ENCODE measurements at places on chromosomes 4 and X.

GRCh38 chr4:153333874-153334273 lies 10.6 kb upstream of the MND1 start:
- DNase-seq = no peak

GRCh38 chrX:150504397-150505182 lies 63.8 kb upstream of the MTM1 start:
- no peak for DNase-seq

DNA sequence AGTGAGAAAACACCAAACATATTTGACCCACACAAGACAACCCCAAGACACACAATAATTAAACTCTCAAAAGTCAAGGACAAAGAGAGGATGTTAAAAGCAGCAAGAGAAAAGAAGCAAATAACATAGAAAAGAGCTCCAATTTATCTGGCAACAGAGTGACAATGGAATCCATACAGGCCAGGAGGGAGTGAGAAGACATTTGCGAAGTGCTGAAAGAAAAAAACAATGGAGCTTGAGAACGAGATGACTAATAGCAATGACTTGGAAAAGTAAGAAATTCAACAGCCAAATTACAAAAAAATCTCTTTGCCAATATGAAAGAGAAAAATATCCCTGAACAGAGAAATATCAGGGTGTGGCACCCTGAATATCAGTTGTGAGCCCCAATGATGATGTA lies 61.6 kb downstream of the MAD2L1 start:
- no peak for DNase-seq

- no peak for DNase-seq
Observed at GRCh38 chrX:54826598-54826997, 19.1 kb downstream of the MAGED2 start.

DNA sequence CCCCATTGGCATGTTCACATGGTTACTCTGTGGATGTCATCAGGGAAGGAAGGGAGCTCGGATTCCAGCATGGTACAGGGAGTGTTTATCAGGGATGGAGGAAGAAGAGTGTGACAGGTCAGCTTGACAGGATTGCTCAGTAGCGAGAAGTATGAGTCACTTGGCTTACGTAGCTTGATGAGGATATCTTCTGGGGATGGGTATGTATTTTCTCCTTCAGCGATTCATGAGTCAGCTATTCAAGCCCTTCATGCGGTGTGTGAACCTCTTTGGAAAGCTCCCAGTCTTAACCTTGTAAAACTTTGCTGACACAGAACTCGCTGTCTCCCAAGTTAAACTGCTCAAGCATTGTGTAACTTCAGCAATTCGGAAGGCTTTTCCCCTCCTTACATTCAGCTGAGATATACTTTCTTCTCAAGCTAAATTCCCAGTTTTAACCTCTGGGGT lies 275.4 kb downstream of the ARHGAP10 start:
- DNase-seq = no peak

- DNase-seq = no peak
Observed at GRCh38 chrX:114903618-114904017, 113.8 kb downstream of the IL13RA2 start.

DNA sequence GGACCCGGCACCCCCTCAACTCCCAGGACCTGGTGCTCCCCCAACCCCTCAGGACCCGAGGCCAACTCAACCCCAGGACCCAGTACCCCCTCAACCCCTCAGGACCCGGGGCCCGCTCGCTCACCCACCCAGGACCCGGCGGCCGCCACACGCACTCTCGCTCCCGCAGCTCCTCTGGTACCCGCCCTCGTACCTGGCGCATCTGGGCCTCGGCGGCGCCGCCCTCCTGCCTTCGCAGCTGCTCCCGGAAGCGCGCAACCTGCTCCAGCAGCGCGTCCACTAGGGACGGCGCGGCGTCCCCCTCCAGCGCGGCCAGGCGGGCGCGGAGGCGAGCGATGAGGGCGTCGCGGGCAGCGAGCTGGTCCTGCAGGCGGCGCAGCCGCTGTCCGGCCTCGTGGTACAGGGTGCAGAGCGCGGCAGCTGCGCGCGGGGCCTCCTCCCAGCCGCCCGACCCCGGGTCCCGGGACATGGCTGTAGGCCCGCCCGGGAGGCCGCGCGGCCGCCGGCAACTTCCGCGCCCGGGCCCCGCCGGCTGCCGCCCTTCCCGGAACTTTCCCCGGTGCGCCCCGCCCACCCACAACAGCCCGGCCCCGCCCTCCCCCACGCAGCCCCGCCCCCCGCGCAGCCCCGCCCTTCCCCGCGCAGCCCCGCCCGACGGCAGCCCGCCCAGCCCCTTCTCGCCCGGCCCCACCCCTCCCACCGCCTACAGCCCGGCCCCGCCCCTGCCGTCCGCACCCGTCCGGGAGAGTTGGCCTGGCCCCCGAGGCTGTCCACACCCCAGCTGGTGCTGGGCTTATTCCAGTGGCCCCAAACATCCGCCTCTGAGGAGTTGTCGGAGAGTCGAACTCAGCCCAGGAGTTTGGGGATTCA lies at the start of gene TNIP2:
TSS of gene TNIP2 (minus strand) at position 516 of the 870 bp plus-strand sequence. CDS start at position 469, 47 bp downstream.
- peak; percentile 99 for DNase-seq

GRCh38 chr4:168831919-168832762 lies 177.9 kb downstream of the CBR4 start:
- peak; percentile 52 for DNase-seq

DNA sequence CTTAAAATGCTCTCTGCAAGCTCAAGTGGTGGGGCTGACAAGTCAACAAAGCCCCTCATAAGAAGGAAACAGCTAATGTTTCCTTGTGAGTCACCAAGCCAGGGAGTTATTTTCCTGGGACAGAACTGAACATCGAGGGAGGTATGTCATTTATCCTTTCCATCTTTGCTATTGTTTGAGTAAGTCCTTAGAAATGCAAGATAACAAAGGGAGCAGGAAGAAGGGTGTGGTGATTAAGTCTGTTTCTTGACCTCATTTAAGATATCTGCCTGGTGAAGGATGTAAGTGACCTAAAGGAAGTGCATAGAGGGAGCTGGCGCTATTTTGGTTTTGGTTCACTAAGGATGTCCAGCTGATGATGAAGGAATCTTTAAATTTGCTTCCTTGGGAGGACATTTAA lies 39.9 kb downstream of the ATG4A start:
- DNase-seq = no peak

DNA sequence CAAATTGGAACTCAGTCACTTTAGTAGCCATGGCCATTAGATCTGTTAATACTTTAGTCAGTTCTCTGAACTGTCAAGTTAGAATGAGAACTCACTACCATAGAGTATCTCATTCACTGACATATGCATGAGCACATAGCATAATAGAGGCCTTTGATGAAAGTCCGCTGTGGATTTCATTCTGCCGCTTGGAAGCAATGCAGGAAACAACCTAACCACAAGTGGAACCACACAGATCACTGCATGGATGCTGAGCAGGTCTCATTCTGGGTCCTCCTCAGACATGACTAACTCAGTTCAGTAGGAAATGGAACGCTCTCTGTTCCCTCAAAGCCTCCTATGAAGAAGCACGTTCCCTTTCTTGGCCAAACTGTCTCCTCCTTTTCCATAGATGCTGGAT lies 1624.8 kb upstream of the TENM3 start:
- no peak for DNase-seq

DNA sequence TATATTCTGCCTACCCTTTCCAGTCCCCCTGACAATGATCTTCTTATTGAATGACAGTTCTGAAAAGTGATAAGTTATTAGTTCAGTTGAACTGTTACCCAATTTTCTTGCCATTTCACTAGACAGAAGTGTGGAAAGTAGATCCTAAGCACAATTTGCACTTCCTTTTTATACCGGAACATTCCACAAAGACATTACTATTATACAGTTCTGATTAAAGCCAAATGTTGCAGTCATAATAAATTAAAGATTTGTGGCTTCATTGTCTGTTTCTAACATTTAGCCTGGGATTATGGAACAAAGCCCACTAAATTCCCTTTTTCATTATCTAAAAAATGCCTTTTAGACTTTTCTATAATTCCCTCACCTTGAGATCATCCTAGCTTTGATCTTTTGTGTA lies 13.8 kb downstream of the SH3BGRL start:
- DNase-seq = no peak

DNA sequence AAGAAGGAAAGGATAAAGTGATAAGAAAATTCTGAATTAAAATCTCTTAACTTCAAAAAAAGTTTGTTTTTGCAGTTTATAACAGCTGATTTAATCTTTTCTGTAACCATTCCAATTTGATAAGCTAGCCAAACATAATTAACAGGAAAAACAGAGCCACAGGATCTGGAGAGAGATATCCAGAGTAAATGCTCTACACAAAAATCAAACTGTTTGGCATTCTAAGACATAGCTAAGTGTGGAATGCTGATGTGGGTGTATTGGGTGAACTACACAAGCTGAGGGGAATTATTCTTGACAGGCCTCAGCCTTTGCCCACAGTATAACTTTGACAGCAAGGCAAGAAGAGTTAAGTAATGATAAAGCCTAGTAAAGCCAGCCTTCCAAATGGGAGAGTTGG lies 184.8 kb downstream of the GABRG1 start:
- DNase-seq = no peak

DNA sequence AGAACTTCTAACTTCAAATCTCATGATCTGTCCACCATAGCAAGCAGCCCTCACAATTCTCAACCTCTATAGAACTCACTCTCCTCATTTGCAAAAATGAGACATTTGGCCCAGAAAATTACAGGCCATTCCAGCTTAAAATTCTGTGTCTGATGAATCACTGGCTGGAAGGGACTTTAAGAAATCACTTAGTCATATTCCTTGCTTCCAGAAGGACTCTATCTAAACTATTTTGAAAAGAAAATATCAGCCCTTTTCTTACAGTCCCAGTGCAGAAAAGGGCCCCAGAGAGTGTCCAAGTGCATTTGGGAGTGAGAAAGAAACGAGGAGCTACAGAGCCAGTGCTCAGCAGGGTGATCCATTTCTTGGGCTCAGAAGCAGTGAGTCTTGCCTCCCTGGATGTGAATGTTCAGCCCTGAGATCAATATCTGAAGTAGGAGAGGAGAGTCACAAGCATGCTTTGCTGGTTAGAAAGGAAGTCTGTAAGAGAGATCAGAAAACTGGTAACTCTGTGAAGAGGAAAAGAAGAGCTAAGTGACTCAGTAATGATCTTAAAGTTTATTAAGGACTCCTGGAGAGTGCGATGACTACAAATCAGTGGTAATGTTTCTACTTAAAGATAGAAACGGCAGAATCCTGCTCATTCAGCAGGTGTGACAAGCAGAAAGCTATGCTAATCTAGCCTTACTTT lies 139.8 kb downstream of the PALLD start:
- no peak for DNase-seq

- DNase-seq = no peak
Observed at GRCh38 chr4:153950100-153950979, 161.5 kb upstream of the SFRP2 start.

GRCh38 chr4:176002007-176002613 lies 63.5 kb upstream of the WDR17 start:
- DNase-seq = no peak

- no peak for DNase-seq
Observed at GRCh38 chr4:14264437-14264836, 636.9 kb upstream of the BOD1L1 start.

DNA sequence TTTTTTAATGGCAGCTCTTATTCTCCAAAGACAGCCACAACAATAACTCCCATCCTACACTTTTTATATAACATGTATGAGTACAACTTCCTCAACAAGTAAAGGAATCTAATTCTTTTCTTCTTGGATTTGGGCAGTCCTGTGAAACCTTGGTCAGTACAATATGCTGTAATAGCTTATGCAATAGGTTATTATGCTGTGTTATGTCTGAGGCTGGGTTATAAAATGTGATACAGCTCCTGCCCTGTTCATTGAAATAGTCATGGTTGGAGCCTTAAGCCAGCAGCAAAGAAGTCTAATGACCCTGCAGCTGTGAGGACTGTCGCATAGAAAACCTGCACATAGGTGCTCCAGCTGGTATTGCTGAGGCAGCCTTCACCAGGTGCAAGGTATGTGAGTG lies 215.8 kb upstream of the RASGEF1B start:
- DNase-seq = no peak

GRCh38 chr4:26000274-26000950 lies 86.4 kb downstream of the SMIM20 start:
- DNase-seq = no peak

- DNase-seq = no peak
Observed at GRCh38 chrX:149510386-149510785, 5.3 kb upstream of the IDS start.

DNA sequence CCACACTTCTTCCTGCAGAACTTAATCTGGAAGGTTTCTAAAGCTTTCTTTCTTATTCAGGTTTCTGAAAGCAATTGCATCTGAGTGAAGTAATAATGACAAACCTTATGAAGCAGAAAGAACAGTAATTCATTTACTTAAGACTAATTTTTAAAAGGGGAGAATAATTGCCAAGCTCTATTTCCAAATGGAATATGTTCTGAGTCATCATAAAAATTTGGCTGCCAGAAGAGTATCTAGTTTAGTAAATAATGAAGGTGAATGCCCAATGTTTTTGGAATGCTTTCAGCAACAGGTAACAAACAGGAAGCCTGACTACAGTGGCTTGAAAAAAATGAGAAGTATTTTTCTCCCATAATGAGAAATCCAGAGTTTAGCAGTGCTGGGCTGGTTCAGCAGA lies 227.3 kb upstream of the TET2 start:
- no peak for DNase-seq

DNA sequence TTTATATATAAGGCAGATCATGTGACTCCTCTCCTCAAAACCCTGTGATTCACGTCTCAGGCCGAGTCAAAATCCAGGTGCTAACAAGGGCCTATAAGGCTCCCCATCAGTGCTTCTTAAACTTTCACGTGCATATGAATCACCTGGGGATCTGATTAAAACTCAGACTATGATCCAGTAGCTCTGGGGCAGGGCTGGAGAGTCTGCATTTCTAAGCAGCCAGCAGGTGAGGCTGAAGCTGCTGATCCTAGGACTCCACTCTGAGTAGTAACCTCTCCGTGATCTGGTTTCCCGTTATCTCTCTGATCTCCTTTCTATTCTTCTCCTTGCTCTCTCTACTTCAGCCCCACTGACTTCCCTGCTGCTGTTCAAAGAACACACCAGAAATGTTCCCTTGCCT lies 252.4 kb upstream of the RPS6KA3 start:
- no peak for DNase-seq

- no peak for DNase-seq
Observed at GRCh38 chr4:108828620-108829019, 65.8 kb upstream of the ETNPPL start.

DNA sequence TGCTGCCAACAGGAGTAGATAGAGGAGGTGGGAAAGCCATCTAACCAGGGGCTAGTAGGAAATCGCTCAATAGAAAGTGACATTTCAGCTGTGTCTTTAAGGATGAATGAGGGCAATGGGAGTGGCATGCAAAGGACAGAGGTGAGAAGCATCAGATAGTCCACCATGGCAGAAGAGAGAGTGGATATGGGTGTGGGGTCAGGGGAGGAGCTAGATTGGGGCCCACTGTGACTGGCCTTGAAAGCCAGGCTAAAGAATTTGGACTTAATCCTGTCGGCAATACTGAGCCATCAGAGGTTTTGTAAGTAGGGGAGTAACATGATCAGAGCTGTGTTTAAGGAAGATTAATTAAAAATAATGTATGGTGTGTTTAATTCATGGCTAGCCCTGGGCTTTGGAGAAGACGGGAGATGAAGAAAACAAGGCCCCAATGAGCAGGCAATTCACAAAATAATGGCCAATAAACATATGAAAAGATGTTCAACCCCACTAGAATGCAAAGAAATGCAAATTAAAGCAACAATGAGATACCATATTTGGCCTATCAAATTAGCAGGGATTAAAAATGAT lies 98.1 kb upstream of the PJA1 start:
- no peak for DNase-seq

GRCh38 chr4:99029852-99030251 lies 34.3 kb downstream of the METAP1 start:
- DNase-seq = no peak

GRCh38 chr4:159142241-159142640 lies 39.4 kb downstream of the RAPGEF2 start:
- DNase-seq = no peak
